ENCODE measurements at places on chromosomes 4 and X.

- no peak for DNase-seq
These were observed 44.1 kb downstream of the WDR1 start for GRCh38 chr4:10072420-10073017.

GRCh38 chrX:119201570-119201969, 34.5 kb upstream of the PGRMC1 start:
- DNase-seq = no peak

DNA sequence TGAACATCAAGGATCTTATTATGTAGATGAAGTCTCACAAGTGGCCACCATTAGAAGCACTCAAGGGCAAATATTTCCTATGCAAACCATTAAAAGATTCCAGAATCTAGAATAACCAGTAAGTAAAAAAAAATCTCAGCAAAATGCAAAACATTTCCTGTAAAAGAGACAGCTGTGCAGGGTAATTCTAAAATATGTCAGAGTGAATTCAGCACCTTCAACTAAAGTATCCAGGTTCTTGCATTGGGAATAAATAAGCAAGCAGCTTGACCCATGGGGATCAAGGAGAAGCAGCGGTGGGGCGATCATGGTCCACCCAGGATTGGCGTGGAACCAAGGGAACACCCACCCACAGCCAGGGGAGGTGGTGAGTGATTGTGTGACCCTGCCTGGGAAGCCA, 2188.9 kb downstream of the PCDH7 start:
- no peak for DNase-seq

- DNase-seq = no peak
These were observed 423.3 kb upstream of the TENM3 start for GRCh38 chr4:181819946-181820345.

DNA sequence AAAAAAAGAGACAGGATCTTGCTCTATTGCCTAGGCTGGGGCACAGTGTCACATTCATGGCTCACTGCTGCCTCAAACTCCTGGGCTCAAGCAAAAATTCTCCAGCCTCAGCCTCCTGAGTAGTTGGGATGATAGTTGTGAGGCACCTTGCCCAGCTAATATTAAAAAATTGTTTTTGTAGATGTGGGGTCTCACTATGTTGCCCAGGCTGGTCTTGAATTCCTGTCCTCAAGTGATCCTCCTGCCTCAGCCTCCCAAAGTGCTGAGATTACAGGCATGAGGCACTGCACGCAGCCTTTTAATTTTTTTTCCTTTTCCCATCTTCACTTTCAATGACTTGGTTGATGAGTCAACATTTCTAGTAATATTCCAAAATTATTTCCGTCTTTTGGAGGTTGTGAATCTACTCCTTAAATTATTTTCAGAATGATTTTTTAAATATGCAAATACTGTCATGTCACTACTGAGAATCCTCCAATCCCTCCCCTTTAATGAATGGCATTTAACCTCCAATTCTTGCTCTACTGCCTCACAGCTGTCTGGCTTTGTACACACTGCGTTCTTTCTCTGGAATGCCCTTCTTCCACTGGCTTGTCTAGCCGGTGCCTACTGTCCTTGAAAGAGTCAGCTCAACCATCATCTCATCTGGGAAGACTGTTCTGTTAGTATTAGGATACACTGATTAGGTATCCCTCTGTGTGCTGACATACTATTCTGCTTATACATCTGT, 27.5 kb upstream of the DCTD start:
- DNase-seq = no peak
